ENCODE measurements at places on chromosomes 12 and 14.

DNA sequence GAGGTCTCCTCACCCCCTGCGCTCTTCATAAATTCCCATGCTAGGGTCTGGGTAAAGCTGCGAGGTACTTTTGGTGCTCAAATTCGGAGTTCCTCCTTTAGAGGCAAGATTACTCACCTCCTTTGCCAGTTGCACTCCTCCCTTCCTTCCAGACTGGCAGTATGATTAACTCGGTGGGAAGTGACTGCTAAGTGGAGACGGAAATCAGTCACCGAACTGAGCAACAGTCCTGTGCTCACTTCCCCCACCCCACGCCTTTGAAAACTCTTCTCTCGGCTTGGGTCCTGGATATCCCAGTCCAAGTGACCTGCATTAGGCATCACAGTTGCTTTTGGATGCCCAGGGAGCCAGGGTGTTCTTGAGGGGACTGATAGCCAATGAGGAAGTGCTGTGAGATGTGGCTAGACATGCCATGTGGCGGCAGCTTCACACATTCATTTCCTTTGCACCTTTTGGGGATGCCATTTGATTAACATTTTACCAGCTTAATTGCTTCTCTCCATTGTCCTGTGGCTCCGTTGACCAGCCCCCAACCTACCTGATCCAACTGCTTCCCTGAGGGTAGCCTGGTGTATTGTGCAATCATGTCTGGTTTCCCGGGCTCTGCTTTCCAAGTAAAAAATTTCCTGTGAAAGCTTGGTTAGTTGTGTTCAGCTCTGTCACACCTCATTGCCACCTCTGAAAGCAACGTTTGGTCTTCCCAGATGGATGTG, 840 bp downstream of the PNP start:
- no peak for DNase-seq

DNA sequence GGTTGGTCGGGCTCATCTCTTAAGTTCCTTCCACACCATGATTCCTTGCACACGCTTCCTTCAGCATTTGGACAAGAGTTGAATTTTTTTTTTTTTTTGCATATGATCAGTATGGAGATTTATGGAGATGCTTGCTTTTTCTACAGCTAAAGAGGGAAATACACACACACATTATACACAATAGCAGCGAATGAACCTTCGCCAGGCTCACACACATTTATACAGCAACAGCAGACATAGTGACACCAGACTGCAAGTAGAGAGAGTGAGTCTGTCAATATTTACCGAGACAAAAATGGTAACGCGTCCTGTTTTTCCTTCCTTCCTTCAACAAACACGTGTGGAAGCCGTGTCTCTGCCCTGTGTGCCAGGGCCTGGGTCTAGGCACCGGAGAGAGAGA, 897.9 kb downstream of the BCL11B start:
- DNase-seq, result no peak

DNA sequence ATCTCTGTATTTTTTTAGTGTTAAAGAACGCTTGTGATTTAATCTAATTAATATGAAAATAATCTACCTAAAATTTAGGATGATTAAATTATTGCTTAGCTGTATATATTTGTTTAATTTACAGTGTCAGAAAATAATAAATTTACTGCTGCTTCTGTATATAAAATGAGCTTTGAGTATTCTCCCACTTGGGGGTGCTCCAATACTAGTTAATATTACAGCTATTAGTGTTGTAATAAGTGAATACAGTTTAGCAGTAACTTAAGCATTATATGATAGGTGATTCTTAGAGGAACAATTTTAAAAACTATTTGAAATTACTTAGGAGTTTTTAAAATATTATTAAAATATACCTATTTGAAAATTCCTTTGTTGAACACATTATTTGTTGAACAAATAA, 62.2 kb downstream of the PAPOLA start:
- no peak for DNase-seq

DNA sequence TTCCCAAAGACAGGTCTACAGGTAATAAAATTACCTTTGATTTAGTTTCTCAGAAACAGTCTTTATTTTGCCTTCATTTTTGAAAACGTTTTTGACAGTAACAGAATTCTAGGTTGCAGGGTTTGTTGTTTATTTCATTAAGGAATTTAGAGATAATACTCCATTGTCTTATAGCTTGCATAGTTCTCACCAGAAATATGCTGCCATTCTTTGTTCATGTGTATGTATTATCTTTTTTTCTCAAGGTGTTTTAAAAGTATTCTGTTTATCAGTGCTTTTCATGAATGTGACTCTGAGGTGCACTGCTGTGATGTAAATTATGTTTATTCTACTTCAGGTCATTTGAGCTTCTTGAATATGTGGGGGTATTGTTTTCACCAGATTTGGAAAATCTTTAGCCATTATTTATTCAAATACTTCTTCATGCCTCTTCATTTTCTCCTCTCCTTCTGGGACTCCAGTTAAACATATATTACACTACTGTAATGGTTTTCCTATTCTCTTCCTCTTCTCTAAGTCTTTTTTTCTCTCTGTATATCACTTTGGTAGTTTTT, 32.7 kb downstream of the ZNF605 start:
- no peak for DNase-seq

GRCh38 chr12:27279826-27280225, 35.7 kb downstream of the STK38L start:
- DNase-seq, result no peak

GRCh38 chr12:3205742-3206519, 128.8 kb downstream of the TSPAN9 start:
- DNase-seq, result no peak

- no peak for DNase-seq
Observed at GRCh38 chr12:111413442-111414086, 7.8 kb downstream of the SH2B3 start.

DNA sequence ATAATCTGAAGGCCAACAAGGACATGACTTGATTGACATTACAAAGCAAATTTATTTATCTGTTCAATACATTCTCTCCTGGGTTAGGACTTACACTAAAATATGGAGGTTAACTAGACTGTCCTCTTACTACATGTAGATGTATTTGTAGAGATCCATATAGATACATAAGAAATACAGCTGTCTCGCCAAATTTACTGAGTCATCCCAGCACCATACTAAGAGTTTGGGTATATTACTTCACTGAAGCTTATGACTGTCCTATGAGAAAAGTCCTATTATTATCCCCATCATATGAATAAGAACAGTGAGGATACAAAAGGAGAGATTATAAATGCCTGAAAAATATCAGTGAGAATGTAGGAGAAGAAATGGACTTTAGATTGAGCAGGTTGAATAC, 44.8 kb upstream of the ACSM4 start:
- DNase-seq, result no peak

DNA sequence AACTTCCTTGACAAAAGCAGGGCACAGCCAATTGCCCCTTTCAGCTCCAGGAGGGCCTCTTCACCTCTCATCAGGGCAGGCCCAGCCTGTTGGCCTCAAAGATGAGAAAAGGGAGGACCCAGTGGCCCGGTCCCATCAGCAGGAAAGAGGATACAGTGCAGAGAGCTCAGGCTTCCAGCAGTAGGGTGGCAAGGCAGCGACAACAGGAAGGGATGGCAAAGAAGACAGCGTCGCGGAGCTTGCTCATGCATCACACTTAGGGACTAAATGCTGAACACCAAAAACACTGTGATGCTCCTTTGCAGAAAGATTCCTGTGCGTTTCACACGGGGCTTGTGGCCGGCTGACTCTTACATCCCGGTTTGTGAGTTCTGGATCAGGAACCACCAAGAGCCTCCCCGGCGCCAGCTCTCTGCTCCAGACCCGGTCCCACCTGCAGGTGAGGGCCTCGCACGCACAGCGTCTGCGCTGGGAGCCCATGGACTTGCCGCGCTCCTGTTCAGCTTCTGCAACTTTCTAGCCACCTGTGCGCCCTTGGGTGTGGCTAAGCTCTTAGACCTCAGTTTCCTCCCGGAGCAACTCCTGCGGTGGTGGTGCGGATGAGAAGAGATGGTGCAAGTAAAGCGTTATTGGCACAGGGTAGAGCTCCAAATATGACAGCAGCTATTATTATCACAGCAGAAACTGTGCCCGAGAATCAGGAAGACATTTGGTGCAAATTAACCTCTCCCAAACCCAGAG, 15.3 kb upstream of the BCL7A start:
- DNase-seq, result no peak

- DNase-seq, result no peak
Observed at GRCh38 chr14:100755649-100756048, 29.0 kb downstream of the DLK1 start.

DNA sequence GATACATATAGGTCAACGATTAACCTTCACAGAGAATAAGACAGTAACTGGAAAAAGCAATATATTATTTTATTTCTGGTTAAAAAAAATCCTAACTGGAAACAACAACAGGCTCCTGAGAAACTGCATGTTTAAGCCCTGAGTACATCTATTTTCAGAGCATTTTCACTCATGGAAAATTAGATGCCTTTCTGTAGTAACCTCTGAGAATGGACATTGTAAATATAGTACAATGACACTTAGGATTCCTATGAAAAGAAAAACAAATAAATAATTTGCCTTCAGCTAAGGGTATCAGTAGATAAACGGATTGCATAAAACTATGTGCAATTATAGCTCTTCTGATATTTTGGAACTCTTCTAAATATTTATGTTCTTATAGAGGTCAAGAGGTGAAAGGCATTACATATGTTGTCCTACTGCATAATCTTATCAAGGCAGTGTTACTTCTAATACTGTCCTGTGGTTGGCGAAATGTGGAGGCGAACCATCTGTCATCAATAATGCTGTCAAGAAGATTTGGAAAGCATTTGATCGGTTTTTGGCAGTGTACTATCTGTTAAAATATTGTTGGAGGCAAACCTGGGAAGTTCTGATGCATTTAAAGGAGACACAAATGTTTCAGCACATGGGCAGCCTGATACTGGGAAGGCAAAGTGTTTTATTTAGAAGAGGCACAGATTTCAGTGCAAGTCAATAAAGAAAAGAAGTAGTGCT, 381.8 kb downstream of the BTG1 start:
- no peak for DNase-seq

- no peak for DNase-seq
Observed at GRCh38 chr14:99968941-99969340, 96.3 kb upstream of the EVL start.

- DNase-seq, result no peak
Observed at GRCh38 chr12:131947482-131948027, 2.2 kb upstream of the EP400 start.

GRCh38 chr12:115799610-115800009, 477.9 kb downstream of the MED13L start:
- no peak for DNase-seq

GRCh38 chr12:123973552-123974341, 732 bp downstream of the ZNF664 start:
- peak; percentile 6 for DNase-seq
